ENCODE measurements at places on chromosomes 2 and 18.

DNA sequence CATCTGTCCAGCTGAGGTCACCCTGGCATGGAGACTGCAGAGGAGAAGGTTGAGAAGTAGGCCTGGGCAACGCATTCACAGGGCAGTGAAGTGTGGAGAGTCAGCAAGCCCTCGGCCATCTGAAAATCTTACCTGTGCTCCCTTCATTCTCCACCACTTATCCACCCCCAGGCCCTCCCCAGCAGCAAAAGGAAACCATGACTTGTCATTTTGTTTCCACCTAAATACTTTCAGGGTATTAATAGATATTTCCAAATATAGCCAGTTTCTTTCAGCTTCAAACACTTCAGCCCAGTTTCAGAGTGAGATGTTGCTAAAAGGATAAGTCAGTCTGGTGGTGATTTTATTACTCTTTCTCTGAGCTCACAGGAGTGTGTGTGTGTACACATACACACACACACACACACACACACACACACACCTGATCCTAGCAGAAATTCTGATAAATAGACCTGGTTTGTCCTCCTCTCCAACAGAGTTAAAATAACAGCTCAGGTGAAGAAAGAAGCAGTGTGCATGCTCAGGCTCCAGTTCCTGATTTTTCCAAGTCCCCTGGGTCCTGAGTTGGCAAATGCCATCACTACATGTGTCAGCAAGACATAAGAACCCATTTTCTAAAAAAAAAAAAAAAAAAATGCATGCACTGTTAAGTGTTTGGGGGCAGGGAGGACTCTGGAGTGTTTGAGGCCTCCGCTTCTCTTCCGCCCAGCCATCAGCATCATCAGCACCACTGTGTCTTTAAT, 82.8 kb downstream of the LOXHD1 start:
- no peak for DNase-seq

- DNase-seq = peak; percentile 24
These were observed 140.4 kb downstream of the CTIF start for GRCh38 chr18:48679236-48679635.

DNA sequence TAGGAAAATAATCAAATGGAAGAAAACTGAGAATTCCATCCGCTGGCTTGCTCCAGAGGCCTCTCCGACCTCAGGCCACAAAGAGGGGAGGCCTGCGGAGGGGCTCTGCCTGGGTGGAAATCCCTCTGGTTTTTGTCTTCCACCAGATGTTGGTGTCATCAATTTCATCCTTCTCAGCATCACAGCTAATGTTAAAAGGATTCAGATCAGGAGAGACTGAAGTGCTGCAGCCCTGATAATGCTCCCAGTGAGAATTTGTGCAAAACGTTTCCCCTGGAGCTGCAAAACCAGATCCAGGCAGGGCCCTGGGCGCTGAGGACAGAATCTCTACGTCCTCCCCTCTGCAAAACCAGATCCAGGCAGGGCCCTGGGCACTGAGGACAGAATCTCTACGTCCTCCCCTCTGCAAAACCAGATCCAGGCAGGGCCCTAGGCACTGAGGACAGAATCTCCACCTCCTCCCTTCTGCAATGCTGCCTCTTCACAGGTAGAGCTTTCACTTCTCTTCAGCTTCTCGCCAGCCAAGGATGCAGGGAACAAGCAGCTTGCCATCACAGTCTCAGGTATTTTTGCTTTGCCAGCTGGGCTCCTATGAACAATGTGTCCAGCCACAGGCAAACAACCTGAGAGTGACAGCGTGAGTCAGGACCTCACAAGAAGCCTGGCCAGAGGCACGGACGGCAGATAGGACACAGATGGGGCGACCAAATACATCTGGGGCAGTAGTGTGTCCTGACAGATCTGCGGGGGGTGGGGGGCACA, 81.2 kb downstream of the TMEM18 start:
- no peak for DNase-seq

DNA sequence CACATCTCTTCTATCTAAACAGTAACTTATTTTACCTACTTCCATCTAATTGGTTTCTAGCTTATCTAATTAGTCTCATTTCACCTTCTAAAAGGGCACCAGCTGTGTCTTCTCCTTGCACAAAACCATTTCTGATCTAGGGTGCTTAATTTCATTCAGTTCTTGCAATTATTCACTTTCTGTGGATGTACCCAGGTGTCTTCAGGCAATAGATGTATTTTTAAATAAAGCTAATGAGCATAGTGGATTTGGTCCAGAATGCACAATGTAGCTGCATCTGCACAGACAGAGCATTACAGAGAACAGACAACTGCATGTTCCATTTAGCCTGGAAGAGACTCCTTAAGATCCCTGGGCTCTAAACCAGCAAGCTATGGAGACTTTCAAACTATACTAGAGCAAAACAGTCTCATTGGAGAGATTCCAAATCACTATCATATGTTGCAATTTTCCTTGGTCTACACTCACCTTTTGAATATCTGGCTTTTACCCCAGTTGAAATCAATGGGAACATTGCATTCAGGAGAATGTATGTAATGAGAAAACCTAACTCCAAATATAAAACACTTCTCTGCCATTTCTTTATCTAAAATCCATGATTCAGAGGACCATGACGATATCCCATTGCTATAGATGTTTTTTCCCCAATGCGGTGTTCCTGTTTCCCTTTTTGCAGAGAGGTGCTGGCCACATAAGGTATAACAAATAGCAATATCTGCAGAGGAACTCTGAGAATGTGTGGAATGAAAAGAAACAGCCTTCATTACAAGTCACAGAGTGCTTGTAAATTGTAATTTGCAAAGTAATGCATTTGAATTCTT, 3.5 kb upstream of the RFX8 start:
- DNase-seq = no peak

DNA sequence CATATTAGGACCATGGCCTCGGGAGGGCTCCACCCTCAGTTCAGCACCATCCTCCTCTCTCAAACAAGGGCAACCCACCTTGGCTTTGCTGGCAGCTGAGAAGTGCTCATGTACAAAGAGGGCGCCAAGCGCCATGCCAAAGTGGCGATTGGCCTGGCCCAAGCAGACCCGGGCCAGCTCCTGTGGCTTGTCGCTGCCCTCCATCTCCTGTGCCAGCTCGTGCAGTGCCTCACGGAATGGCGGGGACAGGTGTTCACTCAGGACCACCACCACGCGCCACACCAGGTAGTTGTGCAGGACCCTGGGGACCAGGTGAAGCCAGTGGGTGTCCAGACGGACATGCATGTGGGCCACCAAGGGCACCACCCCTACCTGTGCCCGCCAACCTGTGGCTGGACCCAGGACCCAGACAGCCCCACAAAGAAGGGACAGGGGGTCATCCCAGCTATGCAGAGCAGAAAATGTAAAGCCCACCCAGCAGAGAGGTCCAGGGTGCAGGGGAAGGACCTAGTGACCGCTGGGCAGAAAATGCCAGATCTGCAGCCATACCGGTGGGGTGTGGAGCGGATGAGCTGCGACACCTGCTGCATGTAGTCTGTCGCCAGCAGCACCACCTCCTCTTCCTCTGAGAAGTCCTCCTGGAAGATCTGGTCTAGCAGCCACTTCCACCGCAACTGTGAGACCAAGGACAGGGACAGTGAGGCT, 3.6 kb downstream of the ECEL1 start:
- no peak for DNase-seq

DNA sequence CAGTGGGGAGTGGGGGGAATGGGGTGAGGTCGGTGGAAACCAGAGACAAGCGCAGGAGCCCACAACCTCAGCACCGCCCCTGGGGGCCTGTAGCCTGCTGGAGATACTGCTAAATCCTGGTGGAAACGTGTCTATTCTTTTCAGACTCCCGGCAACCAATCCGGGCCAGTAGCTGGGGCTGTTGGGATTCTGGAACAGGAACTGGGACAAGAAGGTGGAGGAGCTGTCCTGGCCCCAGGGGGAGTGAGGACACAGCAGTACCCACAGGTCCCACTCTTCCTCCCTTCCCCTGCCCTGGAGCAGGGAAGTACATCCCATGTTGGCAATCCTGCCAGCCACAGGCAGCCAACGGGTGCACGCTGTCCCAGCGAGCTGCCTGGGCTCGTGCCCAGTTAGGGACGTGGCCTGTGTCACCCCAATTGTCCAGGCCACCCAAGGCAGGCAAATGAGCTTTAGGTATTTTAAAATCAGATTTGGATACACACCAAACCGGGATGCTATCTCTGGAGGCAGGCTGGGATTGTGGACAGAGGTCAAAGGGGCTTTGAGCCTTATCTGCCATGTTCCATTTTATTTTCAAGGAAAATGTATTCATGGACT, 51.8 kb downstream of the HS1BP3 start:
- DNase-seq = no peak

GRCh38 chr18:70195852-70196434, 9.5 kb downstream of the RTTN start:
- peak; percentile 22 for DNase-seq

GRCh38 chr2:234814374-234814773, 137.4 kb upstream of the SH3BP4 start:
- no peak for DNase-seq

DNA sequence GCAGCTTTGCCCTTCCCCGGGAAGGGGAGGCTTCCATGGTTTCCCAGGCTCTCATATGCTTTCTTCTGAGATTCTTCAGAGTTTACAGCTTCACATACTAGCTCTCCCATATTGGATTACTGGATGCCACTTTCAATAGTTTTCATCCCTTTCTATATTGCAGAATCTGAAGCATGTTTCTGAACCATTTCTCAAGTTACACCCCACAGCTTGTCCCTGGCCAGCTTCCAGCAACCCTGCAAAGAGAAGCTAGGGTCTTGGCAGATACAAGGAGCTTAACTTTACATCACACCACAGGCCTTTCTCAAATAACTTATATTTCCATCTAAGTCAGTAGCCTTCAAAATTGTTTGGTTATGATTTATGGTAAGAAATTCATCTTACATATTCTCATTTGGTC, 39.6 kb downstream of the LHCGR start:
- no peak for DNase-seq

DNA sequence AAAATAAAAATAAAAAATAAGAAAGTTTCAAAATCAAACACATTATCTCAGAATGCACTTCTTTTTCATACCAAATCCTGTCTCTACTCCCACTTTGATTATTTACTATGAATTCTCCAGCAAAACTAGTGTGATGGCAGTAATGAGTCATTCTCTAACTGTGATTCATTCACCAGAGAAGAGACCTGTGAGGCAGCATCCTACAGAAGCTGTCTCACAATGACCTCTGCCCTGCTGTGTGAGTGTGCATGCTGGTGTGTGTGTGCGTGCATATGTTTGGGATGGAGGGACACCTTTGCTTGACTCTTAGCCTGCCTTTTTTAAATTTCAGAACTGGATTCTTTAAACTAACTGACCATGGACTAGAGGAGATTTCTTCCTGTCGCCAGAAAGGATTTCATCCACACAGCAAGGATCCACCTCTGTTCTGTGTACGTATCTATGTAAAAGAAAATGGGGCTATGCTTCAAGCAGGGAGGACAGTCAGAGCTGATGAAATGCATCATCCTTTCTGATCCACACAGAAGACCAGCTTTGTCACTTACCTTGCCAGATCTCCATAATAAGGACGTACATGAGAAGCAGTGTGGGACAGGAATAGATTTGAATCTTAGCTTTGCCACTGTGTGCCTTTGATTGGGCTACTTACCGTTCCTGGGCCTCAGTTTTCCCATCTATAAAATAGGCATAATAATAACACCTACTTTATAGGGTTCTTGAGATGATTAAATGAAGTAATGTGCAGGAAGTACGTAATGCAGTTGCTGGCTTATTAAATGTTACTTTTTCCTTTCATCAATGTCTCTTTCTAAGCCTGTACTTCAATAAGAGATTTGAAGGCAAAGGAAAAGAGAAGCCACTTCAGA, 31.2 kb downstream of the STAMBP start:
- DNase-seq = peak; percentile 10

- no peak for DNase-seq
These were observed 11.2 kb downstream of the ARID5A start for GRCh38 chr2:96547731-96548171.
